GDM1 (cell line): ENCODE measurements at places on chromosomes 5 and 9.

GRCh38 chr9:130352081-130352480 lies 86.5 kb downstream of the HMCN2 start:
- DNase-seq = no peak

DNA sequence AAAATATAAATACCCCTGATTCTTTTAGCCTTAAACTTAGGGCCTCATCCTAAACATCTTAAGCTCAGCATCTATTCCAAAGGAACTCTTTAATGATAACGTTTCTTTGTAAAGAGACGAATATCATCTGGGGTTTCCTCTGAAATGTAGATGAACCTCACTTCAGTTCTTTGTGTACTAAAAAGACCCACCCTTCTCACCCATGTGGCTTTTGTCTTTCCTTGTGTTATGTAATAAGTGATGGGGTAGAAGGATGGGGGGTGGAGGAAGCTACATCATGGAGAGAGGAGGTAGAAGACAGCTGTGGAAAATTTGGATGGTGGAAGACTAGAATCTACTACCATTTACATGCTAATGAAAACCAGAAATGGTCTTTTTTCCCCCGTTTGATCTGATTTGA lies 111.0 kb downstream of the NDUFS4 start:
- no peak for DNase-seq

DNA sequence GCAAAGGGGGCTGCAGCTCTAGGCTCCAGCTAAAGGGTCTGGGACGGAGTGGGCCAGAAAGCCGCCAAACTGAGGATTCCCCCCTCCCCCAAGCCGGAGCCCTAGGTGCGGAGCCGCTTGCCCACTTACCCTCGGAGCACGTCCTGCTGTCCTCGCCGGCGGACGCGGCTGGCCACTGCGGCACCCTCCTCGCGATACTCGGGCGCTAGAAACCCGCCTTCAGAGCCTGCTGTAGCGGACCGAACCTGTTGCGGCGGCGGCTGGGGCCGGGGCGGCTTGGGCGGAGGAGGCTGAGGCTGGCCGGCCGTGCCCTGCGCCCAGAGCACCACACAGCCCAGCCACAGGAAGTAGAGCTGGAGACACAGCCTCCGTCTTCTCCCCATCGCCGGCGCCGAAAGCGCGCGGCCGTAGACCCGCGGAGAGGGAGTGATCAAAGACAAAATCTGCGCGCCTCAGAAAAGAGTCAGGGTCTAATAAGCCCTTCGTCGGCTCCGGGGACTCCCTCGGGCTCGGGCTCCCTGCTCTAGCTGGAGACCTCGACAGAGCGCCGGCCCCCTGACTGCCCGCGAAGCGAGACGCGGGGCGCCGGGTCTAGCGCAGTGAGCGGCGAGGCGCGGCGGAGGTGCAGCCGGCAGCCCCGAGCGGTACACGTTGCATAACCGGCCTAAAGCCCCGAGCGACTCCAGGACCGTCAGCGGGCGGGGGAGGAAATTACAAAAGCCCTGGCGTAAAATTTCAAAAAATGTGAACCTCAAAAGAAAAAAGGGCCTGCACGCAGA lies 635 bp downstream of the FBN2 start:
- DNase-seq = no peak

- DNase-seq = no peak
These were observed 8.6 kb downstream of the HAPLN1 start for GRCh38 chr5:83711982-83712601.

GRCh38 chr5:102765350-102765749 lies 10.2 kb downstream of the PAM start:
- no peak for DNase-seq

GRCh38 chr5:127498548-127498947 lies 18.9 kb upstream of the PRRC1 start:
- DNase-seq = no peak

GRCh38 chr5:93819668-93820067 lies 78.3 kb upstream of the POU5F2 start:
- no peak for DNase-seq

DNA sequence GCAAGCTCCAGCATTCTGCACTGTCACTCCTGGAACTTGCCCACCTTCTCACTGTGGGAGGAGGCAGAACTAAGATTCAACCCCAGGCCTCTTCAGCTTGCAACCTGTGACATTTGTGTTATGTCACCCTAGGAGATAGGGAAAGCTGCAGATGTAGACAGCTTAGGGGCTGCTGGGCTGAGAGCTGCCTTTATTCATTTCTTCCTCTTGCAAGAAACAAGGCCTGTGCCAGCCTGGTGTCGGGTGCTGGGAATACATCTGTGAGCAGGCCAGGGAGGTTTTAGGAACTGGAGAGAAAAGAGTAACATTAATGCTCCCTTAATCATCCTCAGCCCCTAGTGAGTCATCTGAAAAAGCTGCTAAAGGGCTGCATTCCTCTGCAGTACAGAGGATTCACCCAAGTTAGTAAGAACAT lies 101.8 kb downstream of the FGF18 start:
- DNase-seq = no peak

DNA sequence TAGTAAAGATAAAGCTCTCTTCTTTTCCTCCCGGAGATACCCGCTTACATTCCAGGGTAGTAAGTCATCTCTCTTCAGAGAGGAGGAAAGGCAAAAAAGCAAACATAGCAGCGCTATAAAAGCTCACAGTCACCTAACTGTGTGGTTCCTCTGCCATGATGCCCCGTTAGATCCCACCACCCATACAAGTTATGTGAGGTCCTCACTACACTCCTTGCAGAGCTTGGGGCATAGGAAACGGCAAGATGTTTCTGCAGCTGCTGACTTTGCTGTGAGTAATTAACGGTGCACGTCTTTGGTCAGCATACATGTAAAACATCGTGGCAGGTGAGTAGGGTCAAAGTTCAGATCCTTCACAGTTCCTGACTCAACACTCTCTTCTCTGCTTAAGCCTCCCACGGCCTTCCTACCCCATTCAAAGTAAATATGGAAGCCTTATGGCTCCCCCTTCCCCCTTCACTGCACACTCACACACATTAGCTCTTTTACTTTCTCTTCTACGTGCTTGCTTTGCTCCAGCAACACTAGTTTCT lies 218.9 kb downstream of the DIRAS2 start:
- DNase-seq = no peak

- DNase-seq = no peak
These were observed 154.4 kb upstream of the GRAMD2B start for GRCh38 chr5:126268697-126269315.

- DNase-seq = no peak
These were observed 200.3 kb downstream of the HSPA4 start for GRCh38 chr5:133252133-133252480.

DNA sequence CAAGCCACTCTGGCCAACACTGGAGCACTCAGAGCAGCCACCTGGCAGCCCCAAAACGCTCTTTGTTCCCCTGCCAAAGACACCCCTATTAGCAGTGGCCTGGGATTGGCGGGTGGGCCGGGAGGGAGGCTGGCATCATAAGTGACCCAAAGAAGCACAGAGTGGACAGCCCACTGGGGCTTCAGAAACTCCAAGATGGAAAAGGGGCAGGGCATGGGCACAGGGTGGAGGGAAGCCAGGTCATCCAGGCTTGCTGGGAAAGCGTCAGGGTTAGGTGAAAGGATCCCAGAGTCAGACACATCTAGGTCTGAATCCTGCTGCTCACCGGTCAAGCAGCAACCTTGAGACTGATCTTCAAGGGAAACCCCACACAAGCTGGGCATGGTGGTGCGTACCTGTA lies 14.8 kb downstream of the EEIG1 start:
- no peak for DNase-seq

- no peak for DNase-seq
These were observed 1.9 kb downstream of the DAPK1 start for GRCh38 chr9:87499424-87500017.

DNA sequence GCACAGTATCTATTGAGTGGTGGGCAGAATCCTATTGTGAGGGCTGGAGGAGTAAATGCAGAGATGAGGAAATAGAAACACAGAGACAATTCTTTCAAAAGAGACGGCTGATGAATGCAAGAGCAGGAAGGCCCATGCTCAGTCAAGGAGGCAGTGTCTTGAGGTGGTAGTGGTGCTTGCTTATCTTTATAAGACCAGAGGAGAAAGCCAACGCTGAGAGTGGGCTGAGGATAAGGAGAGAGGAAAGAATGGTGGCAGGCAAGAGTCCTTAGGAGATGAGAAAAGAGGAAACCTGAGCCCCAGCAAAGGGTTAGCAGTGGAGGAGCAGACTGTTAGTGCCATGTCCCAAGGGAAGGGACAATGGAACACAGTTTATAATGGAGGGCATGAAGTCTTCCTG lies 86.0 kb downstream of the SNCAIP start:
- DNase-seq = no peak

DNA sequence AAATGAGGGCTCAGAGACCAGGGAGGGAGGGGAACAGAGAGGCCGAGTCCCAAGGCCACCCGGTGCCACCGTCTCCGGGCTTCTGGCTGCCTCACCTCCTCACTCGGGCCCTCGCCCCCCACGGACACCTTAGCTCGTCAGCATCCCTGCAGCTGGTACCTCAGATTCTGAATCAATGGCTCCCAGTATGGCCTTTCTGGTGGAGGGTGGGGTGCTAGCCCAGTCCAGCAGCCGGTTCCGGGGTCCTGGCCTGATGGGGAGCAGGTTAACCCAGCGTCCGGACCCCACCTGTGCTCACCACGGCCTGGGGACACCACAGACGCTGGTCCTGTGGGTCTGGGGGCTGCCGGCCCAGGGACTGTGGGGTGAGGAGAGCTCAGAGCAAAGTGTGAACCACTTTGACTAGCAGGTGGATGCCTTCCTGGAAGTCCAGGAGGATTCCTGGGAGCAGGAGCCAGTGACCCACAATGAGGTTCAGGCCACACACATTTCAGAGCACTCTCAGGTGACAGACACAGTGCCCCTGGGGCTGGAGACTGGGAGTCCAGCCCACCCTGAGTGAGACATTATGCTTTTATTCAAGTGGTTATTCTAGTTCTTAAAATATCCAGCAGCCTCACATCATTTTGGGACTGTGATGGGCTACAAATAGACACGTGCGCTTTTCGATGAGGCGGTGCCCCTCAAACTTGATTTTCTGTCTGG lies 53.3 kb downstream of the AHRR start:
- no peak for DNase-seq

DNA sequence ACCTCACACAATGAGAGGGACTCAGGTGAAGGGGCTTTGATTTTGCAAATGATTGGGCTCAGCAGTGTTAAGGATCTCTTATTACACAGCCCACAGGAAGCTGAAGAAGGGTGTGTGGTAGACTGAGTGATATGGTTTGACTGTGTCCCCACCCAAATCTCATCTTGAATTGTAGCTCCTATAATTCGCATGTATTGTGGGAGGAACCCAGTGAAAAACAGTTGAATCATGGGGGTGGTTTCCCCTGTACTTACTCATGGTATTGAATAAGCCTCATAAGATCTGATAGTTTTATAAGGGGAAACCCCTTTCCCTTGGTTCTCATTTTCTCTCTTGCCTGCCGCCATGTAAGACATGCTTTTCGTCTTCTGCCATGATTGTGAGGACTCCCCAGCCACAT lies 132.5 kb upstream of the FBXL7 start:
- no peak for DNase-seq

DNA sequence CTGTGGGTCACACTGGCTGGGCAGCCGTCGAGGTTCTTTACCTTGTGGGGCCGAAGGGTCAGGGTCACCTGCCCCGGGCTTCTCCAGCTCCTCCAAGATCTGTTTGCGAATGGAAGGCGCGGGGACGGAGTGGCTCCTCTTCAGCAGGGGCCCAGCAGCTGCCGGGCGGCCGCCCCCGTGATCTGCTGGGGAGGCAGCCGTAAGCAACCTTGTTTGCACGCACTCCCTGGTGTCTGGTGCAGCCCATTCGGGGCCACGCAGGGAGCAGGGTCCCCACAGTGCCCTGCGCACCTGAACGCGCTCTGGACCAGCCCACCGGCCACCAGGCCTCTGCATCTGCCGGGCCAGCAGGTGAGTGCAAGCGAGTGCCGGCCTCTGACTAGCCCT lies 34.9 kb downstream of the PNPLA7 start:
- DNase-seq = no peak

DNA sequence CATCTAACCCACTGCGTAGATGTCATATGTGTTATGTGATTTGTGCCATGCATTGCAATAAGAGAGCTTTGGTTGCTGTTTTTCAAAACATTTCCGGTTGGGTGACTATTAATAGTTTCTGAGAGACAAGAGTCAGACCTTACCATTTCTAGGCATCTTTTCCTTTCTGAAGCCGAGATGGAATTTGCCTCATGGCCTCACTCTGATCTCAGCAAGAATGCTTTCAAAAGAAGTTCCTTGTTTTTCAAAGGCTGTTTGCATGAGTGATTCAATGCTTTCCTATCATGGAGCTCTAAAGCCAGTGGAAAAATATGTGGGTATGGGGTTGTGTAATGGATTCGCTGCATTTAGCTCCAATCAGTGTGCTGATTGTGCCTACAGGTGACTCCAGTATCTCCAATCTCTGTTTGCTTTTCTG lies 203.1 kb upstream of the PPP1R2B start:
- no peak for DNase-seq

DNA sequence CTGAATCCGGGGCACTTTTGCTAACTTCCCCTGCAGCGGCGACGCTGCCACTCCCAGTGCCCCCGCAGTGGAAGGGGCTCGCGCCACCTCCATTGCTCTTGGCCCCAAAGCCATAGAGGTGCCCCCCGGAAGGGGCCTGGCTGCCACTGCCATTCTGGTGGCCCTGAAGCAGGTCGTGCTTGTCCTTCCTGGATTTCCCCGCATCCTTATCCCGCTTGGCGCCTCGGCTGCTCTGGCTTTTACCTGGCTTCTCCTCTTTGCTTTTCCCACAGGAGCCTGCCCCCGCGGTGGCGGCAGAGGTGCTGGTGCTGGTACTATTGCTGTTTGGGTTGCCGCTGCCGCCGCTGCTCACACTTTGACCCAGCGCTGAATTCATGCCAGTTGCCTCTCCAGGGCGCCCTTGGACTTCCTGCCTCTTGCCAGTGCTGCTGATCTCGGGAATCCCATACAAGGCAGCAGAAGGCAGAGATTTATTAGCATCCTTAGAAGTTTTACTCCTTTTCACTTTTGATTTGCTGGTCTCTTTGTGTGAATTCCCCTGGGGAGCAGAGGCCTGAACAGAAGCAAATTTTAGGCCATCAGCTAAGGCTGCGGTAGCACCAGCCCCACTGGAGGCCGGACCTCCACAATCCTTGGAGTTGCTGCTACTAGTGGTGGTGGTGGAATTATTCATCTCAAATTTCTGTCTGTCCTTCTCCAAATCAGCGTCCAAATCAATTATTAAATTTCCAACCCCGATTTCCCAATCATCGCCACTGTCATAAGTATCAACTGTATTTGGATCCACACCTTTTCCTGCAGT lies 2.1 kb downstream of the ZNF608 start:
- no peak for DNase-seq

- no peak for DNase-seq
These were observed 5.6 kb downstream of the SPOUT1 start for GRCh38 chr9:128823903-128824406.

GRCh38 chr5:67194166-67194565 lies 2.4 kb downstream of the CD180 start:
- no peak for DNase-seq

- peak; percentile 73 for DNase-seq
These were observed 76.2 kb upstream of the MIER3 start for GRCh38 chr5:57028161-57028560.

DNA sequence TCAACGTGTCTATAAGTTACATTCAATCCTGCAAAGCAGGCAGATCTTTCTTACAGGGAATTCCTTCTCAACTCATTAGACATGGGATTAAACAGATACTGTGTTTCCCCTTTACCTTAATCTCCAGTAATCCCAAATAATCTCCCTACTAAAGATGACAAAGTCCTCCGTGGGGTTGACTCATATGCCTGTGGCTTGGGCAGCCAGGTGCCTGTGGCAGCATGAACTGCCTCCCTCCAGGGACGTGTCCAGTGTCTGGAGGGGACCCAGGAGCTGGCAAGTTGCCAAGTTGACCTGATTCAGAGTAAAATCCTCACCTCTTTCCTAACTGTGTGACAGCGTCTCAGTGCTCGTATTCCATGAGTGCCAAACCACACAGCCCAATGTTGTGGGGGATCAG lies 94.6 kb upstream of the PTCH1 start:
- no peak for DNase-seq
